ENCODE measurements at places on chromosomes 4 and X. TPM values are rescaled to one million over a fixed set of nuclear protein-coding genes. Genes with fewer than 3 reads are reported as not detected.

ATOH1 gene
- not detected for total RNA-seq

BANK1 gene
- under 0.01 TPM for total RNA-seq

CENPVL2 gene
- under 0.01 TPM for total RNA-seq

TCP11X2 gene
- total RNA-seq: not detected

NAP1L3 gene
- total RNA-seq: 1.1 TPM

USP27X gene
- total RNA-seq: 2.7 TPM

MRFAP1L1 gene
- 29.7 TPM for total RNA-seq

PRRG3 gene
- 0.73 TPM for total RNA-seq

FGD1 gene
- total RNA-seq: 8.5 TPM

CXorf51B gene
- total RNA-seq: not detected

COMMD8 gene
- 20.9 TPM for total RNA-seq

TSPAN7 gene
- total RNA-seq: not detected

DAPP1 gene
- total RNA-seq: not detected

DCX gene
- total RNA-seq: not detected

RTL9 gene
- total RNA-seq: 0.39 TPM

TEX13C gene
- total RNA-seq: not detected

ATP5ME gene
- total RNA-seq: 122 TPM

TCEAL4 gene
- 25.4 TPM for total RNA-seq

MED12 gene
- 24.4 TPM for total RNA-seq

NUDT11 gene
- 10.3 TPM for total RNA-seq

TXK gene
- total RNA-seq: 0.37 TPM

CT45A1 gene
- not detected for total RNA-seq

SCML1 gene
- 11.4 TPM for total RNA-seq

CT45A5 gene
- not detected for total RNA-seq

TLR7 gene
- total RNA-seq: not detected

SCRG1 gene
- total RNA-seq: not detected

CPEB2 gene
- total RNA-seq: 21.3 TPM

TLL1 gene
- under 0.01 TPM for total RNA-seq

GPM6B gene
- 40.8 TPM for total RNA-seq

FAM241A gene
- total RNA-seq: 6.6 TPM

PCDH11X gene
- total RNA-seq: not detected

CPZ gene
- 2.0 TPM for total RNA-seq

CT45A2 gene
- total RNA-seq: not detected

FGFR3 gene
- total RNA-seq: 2.2 TPM

TRIM61 gene
- total RNA-seq: 1.2 TPM

SASH3 gene
- not detected for total RNA-seq

MYOZ2 gene
- 0.98 TPM for total RNA-seq

TSPAN6 gene
- total RNA-seq: 16.6 TPM

GLRA2 gene
- not detected for total RNA-seq

XG gene
- 12.9 TPM for total RNA-seq

SMIM31 gene
- total RNA-seq: not detected

ADH6 gene
- total RNA-seq: not detected

SSX2B gene
- not detected for total RNA-seq

HAND2 gene
- 15.4 TPM for total RNA-seq

NUP62CL gene
- 0.37 TPM for total RNA-seq
